ENCODE measurements at places on chromosomes 2 and 18. TPM values are rescaled to one million over a fixed set of nuclear protein-coding genes. Genes with fewer than 3 reads are reported as not detected.

The TUBA3D gene
- polyA plus RNA-seq: 0.53 TPM

The ST6GAL2 gene
- polyA plus RNA-seq: 11.5 TPM

The MYO7B gene
- polyA plus RNA-seq: 29.5 TPM

The PECR gene
- 54.7 TPM for polyA plus RNA-seq

The CFAP65 gene
- 0.56 TPM for polyA plus RNA-seq

The TUBA4A gene
- 33.1 TPM for polyA plus RNA-seq

DNA sequence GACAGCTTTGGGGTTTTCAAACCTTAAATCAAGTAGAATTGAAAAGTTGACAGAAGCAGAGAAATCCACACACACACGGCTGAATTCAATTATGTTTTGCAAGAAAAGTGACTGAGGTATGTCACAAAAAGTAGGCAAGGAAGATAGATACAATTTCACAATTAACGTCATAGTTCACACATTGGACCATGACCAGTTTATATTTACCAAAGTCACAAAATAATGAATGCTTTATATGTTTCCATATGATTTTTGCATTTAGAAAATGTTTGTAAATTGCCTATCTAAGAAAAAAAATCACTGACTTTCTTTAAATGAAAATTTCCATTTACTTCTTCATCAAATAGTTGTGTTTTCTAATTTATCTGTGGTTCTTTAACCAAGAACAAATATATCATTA lies 29.4 kb upstream of the ZNF516 start:
- DNase-seq: no peak

- DNase-seq: no peak
Observed at GRCh38 chr18:63962137-63962536, 7.7 kb upstream of the SERPINB8 start.

- DNase-seq: no peak
Observed at GRCh38 chr18:13394801-13395200, 176.2 kb downstream of the LDLRAD4 start.

DNA sequence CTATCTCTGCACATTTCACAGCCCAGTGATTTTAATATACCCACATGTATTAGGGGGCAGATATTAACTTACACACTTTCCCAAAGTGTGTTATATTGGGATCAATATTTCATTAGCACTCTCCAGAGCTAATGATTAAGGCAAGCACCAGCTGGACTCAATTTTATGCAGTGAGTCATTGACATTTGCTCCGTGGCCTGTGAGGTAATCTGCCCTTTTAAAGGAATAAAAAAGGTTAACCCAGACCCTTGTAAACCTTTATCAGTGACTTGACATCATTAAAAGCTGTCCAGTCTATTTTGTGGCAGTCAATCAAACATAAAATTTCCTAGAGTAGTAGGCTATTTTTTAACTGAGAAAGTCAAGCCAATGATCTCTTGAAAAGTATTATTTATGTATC lies 1870.4 kb upstream of the CELF4 start:
- no peak for DNase-seq

GRCh38 chr2:50831676-50832075 lies 200.3 kb downstream of the NRXN1 start:
- no peak for DNase-seq

GRCh38 chr2:25421289-25421688 lies 79.6 kb upstream of the DNMT3A start:
- no peak for DNase-seq

GRCh38 chr2:167708998-167709397 lies 538.4 kb downstream of the STK39 start:
- no peak for DNase-seq

DNA sequence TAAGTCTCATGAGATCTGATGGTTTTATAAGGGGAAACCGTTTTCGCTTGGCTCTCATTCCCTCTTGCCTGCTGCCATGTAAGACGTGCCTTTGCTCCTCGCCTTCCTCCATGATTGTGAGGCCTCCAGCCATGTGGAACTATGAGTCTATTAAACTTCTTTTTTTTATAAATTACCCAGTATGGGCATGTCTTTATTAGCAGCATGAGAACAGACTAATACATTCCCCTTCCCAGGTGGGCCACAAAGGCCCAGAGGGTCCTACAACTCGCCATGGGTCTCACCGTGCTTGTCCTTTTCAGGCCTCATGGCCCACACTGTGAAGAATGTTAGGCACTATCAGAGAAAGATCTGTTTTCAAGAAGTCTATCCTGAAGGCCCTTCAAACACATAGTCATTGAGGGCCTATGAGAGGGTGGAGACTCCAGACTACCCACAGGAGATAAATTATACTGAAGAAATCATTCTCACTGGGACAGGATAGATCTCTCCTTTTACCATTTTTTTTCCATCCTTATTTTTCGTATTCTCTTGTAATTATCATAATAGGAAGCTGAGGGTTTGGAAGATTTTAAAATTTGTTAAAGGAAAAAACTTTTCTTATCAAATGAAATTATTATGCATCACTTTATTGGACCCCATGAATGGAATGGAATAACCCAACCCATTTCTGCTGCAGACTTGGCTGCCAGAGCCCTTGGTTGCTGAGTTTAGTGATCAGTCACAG lies 91.0 kb upstream of the MSH2 start:
- no peak for DNase-seq

DNA sequence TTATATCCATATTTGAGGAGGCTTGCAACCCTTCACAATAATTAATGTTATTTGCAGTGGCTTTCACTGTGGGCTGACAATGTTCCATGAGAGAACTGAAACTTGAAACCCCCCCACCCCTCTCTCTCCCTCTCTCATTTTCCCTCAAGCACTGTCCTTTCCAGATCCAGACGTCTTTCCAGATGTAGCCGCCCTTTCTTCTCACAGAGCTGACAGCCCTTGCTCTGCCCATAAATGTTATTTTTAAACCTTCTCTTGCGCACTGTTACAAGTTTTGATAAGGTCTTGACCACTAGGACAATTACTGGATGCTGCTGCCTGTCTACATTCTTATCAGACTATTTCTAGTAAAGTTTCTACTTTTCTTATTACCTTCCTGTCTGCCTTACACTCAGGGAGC lies 91.4 kb upstream of the LINC00305 start:
- no peak for DNase-seq

GRCh38 chr2:75560022-75560767 lies 544 bp downstream of the EVA1A start:
- DNase-seq: no peak
